ENCODE measurements at places on chromosomes 7 and 10.

DNA sequence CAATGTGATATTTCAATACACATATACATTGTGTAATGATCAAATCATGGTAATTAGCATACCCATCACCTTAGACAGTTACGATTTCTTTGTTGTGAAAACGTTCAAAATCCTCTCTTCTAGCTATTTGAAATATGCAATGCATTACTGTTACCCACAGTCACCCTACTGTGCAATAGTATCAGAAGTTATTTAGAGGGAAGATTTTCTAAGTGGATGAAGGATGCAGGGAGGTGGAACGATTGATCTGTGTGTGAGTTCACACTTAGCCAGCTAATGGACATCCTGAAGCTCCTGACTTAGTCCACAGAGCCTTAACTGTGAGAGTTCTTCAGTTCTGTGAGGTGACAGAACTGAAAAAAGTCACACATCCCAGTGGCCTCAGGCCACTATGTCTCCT lies 97.2 kb upstream of the LAMB4 start:
- DNase-seq: no peak

GRCh38 chr7:80499350-80499953 lies 12.4 kb downstream of the GNAT3 start:
- peak; percentile 85 for DNase-seq

- DNase-seq: peak; percentile 82
These were observed 858.5 kb downstream of the KCNMA1 start for GRCh38 chr10:76778914-76779795.

GRCh38 chr7:111082351-111082750 lies 8.6 kb upstream of the LRRN3 start:
- peak; percentile 76 for DNase-seq

DNA sequence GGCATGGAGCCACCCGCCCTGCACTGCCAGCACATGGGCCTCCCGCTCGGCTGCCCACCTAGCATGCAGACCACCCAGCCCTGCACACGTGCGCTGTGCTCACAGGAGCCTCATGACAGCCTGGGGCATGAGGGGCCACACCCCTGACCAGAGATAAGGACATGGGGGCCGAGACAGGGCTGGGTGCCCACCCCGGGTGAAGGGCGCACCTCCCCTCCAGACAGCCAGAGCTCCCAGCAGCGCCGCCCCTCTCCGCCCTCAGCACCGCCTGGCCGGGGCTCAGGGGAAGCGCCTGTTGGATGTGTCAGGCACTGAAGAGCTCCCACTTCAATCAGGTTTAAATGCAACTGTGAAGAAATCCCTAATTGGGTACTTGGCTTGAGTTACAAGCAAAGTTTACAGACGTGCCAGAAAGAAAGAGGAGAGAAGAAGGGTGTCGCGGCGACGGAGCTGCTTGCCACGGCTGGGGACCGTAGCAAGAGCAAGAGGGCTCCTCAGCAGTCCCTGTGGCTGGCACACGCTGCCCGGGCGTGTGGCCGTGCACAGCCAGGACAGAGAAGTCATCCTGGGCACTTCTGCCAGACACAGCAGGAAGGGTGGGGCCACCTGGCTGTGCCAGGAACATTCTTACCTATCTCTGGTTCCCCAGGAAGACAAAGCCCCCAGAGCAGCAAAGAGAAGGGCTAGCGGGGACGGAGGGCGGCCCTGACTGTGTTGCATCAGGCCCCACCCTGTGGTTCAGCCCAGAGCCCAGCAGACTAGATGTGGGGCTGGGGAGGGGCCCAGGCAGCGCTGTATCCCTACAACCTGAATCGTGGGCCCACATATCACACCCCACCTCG lies 247.4 kb downstream of the ELFN1 start:
- DNase-seq: peak; percentile 39

Data from fibroblast of skin of back (primary cell).